ENCODE measurements at places on chromosomes 1 and 21.
A peak's percentile ranks its signal among the peaks of the same experiment; 100 is the strongest.

- no peak for DNase-seq
Observed at GRCh38 chr1:221117548-221117951, 238.3 kb downstream of the HLX start.

GRCh38 chr1:213371847-213372619 lies 321.0 kb downstream of the RPS6KC1 start:
- DNase-seq: no peak

GRCh38 chr1:41315146-41315822 lies 46.0 kb upstream of the FOXO6 start:
- no peak for DNase-seq

GRCh38 chr1:231423648-231424047 lies 1.6 kb upstream of the EGLN1 start:
- no peak for DNase-seq

DNA sequence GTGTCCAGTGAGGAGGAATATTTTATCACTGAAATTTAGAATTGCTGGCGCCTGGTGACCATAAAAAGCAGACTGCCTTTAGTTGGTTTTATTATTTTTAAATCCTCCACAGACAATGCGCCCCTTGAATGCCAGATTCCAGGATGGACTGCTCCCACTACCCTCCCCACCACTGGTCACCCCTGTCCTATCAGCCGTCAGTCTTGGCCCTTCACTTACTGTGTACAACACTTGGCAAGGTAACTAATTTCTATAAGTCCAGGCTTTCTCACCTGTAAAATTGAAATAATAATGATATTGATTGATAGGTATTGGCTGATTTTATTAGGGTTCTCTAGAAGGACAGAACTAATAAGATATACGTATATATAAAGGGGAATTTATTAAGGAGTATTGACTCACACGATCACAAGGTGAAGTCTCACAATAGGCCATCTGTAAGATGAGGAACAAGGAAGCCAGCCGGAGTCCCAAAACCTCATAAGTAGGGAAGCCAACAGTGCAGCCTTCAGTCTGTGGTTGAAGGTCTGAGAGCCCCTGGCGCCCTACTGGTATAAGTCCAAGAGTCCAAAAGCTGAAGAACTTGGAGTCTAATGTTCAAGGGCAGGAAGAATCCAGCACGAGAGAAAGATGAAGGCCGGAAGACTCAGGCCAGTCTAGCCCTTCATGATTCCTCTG lies 17.8 kb downstream of the RHEX start:
- no peak for DNase-seq

DNA sequence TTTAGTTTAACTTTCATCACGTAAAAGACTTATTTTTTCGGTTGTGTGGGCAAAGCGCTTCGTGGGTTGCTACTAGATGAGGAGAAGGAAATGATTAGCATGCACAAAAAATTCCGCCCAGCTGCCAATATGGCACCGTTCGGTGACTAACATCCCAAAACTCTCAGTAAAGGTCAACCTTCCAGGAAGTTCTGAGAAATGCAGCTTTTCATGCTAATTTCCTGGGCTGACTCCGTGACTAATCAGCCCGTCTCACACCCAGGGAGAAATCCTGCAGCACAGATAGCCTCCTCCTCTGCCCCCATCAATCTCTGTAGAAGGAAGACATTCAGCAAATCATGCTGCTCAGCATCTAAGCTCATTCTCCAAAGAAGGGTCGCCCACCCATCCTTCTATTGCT lies 34.1 kb downstream of the TMCO4 start:
- DNase-seq: peak; percentile 1

GRCh38 chr1:170176772-170177171 lies 31.0 kb downstream of the NTMT2 start:
- DNase-seq: no peak

GRCh38 chr1:53616927-53617326 lies 122.0 kb downstream of the GLIS1 start:
- DNase-seq: no peak

DNA sequence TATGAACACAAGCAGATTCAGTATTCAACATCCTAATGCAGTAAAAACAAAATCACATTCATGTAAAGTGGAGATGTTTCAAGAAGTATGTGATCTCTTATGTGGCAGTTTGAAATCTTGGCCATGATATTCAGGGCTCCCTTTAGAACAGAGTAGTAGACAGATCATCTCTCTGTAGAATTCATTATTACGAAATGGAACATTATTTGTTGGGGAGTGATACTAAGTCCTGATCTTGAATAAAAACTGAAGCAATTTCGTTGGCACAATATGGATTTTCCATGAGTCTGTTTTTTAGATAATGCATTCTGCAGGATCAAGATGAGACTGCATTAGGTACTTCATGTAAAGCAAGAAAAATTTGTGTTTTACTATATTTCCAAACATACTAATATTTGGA lies 264.4 kb upstream of the NRIP1 start:
- DNase-seq: no peak

DNA sequence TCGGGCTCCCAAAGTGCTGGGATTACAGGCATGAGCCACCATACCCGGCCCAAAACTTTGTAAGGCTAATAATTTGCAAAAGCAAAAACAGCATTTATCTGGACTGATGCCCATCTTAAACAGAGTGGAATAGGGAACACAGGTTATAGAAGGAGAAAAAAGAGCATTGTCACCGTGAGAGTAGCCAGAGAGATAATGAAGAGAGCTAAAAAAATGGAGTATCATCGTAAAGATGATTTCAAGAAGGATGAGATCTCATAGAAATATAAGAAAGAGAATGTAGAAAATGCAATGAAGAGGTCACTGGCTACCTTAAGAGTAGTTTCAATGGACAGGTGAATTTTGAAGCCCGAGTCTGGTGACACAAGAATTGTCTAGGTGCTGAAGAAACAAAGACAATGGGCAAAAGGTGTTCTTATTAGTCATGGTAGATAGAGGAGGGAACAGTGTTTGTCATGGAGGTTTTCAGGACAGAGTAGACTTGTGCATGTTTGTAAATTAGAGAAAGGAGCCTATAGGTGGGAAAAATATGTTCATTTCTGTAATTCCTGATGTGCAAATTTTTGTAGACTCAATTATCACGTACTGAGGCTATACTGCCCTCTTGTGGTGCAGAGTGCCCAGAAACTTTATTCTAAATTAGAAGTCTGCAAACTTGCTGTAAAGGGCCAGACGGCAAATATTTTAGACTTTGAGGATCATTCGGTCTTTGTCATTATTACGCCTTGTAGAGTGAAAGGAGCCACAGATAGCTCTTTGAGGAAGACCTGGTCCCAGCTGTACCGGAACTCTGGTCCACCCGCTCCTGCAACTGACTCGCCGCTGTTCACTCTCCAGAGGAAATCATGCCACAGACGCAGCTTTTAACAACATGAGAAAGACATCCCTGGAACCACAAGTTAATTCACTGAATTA lies 8.1 kb upstream of the TMEM183A start:
- peak; percentile 79 for DNase-seq

DNA sequence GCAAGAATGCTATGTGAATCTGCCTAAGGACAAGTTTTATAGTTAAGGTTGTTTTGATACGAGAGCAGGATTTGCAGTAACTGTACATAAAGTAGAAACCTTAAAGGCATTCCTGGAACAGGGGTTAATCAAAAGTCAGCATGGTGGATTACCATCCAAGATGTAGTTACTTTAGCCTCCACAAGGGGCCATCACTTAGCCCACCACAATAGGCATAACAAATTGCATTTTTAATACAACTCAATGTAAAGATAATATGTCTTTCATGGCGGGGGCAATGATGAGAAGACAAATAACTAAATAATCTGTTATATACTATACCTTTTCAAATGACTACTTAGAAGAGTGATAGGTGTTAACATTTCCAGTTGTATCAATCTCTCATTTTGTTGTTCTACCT lies 611.2 kb upstream of the ADGRL4 start:
- no peak for DNase-seq

- DNase-seq: no peak
Observed at GRCh38 chr1:158674302-158674701, 12.2 kb downstream of the SPTA1 start.

- no peak for DNase-seq
Observed at GRCh38 chr1:27755865-27756264, 17.2 kb upstream of the STX12 start.

- DNase-seq: no peak
Observed at GRCh38 chr1:113990530-113990929, 11.3 kb downstream of the OLFML3 start.

DNA sequence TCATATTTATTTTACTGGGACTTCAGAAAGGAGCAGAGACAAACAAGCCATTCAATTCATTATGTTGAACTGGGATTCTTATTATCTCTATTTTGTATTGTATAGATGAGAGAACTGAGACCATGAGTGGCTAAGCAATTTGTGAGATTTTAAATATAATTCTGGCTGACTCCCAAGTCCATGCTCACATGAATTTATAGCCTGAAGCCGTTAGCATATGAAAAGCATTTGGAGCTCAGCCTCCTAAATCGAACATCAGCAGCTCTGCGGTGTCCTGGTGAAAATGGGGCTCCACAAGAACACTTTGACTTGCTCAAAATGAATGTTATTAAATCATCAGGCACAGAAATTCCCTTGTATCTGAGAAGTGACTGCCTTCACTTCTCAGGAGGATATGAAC lies 96.8 kb upstream of the DPT start:
- DNase-seq: no peak

- DNase-seq: no peak
Observed at GRCh38 chr1:75133750-75134646, at the start of gene LHX8. LHX8 (plus strand) TSS chr1:75134388; CDS start chr1:75136615, 2,227 bp downstream.

GRCh38 chr21:45977396-45977795 lies 4.2 kb upstream of the COL6A1 start:
- no peak for DNase-seq

DNA sequence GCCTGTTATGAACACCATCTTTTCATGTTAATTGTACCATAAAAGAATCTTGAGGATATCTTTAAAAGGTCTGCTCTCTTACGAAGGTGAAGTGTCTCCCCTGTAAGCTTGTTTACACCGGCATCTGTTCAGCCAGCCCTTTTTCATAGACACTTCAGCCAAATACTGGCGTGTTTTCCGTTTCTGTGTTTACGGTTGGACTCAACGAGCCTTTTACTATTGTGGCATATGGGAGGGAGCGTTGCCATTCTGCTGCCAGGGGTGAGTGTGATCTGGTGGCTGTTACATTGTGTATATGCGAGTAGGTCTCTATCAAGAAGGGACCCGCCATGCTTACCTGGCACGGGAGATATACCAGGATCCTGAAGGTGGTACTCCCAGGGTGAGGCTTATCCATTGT lies 433.8 kb downstream of the CAMTA1 start:
- DNase-seq: no peak

DNA sequence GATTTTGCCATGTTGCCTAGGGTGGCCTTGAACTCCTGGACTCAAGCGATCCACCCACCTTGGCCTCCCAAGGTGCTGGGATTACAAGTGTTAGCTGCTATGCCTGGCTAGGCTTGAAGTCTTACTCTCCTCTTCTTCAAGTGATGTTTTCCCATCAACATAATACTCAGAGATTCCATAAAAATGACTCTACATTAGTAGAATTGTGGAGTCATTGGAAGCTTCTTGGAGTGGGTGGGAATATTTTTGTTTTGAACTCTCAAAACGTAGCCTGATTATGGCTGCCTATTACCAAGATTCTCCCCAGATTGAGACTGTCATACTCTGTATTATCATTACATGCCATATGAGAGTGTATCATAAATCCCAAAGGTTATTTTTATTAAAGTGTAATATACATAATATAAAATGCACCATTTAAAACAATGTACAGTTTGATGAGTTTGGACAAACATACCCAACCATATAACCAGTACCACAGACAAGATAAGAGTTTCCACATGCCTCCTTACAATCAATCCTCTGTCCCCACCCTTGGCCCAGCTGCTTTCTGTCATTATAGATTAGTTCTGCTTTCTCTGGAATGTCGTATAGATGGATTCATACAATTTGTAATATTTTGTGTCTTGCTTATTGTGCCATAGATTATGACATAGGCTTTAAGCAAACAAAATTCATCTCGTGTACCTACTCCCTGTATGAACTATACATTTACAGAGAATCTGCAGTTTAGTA lies 8.0 kb upstream of the DNM3 start:
- DNase-seq: no peak

DNA sequence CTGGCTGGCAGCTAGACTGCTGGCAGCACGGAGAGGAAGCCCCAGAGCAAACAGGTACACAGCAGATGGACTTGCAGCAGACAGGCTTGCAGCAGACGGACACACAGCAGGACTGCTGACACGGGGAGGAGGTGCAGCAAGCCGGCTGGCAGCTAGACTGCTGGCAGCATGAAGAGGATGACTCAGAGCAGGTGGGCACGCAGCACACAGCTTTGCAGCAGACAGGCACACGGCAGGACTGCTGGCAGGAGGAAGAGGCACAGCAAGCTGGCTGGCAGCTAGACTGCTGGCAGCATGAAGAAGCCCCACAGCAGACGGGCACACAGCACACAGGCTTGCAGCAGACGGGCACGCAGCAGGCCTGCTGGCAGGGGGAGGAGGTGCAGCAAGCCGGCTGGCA lies 498 bp downstream of the KRTAP10-2 start:
- DNase-seq: no peak

All from CD4-positive, alpha-beta T cell treated with Interleukin-2 at 100 ng/mL for 4 hours (primary cell).